ENCODE measurements at places on chromosomes 16 and 17.
A peak's percentile ranks its signal among the peaks of the same experiment; 100 is the strongest.

DNA sequence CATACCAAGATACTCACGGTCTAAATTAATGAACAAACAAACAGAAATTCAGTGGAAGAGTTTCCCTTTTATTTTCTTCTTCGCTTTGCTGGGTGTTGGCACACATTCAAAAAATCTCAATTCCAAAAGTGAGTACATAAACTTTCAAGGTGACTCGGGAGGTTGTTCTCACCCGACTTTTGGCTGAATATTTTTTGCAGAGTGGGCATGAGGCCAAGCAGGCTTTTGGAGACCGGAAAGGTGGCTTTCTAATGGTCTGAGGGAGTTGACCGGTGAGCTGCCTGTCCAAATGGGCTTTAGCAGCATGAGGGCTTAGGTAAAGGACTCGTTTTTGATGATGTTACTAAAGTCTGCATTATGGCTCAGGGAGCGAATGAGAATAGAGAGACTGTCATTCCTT, 318.7 kb downstream of the CPPED1 start:
- no peak for DNase-seq

DNA sequence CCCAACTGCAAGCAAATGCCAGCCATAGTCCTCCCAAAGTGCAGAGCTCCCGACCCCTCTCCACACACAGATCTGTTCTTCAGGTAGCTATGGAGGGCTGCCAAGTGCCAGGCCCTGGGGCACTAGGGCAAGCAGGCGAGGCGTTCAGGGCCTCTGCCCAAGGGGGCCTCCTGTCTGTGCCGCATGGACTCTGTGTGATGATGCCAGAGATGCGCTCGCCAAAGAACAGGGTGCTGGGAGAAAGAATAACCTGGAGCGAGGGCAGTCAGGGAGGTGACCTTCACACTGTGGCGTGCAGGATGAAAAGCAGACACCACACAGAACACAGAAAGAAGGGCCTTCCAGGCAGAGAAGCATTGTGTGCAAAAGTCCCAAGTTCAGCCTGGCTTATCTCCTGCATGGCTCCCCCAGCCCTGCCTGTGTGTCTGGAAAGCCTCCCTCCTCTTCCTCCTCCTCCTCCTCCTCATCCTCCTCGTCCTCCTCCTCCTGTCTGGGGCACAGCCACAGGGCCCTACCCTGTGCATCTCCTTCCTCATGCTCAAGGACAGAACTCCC, 44.2 kb downstream of the PEMT start:
- no peak for DNase-seq

DNA sequence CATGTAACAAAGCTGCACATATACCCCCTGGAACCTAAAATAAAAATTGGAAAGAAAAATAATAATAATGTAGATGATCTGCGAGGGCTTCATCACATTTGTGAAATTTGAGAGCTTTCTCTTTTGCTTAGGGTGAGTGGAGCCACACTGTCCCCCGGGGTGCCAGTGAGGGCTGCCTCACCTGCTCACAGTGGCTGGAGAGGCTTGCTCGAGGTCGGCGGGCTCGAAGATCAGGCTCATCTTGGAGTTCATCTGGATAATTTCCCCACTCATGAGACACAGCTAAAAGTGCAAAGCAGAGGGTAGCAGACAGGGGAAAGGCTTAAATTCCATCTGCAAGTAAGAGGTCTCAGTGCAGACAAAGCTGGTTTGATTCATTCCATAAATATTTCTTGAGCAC, 123.8 kb downstream of the DNAH3 start:
- no peak for DNase-seq

- no peak for DNase-seq
Measured at GRCh38 chr16:83244057-83244456, 563.7 kb upstream of the HSBP1 start.

GRCh38 chr17:5553479-5553878, 30.8 kb downstream of the NLRP1 start:
- DNase-seq: no peak

- no peak for DNase-seq
Measured at GRCh38 chr17:77306790-77307478, 166.2 kb downstream of the SEC14L1 start.

DNA sequence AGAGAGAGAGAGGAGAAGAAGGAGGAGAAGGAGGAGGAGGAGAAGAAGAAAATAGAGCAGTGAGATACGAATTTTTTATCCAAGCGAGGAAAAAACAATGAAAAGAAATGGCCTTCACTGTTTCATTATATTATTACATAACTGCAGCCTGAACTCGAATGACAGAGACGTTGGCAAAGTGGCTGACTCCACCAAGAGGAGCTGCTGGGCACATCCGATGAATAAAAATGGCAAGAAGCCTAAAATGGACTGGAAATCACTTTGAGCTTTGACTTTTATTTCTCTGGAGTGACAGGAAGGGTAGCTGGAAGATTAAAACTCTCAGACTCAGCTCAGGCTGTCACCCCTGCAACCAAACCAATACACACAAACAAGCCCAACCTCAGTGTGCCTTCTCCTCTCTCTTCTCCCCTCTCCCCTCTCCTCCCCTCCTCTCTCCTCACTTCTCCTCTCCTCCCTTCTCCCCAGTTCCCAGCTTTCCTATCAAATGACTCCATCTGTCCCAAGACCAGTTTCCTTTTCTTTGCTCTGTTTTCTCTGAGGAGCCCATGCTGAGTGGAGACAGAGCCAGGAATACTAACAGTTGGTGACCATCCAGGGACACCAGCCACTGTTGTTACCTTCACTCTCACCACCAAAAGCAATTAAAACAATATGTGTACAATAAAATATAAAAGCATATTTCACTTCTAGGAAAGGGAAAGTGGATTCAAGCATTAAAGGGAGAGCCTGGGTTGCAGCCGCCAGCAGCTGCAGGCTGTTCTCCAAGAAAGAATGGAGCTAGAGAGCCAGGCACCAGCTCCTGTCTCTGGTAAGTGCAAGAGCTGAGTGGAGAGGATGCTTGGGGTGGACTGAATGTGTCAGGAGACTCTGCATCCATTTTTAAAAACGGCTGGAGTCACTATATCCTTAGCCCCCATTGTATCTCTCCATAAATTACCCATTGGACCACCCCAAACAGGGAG, 51.2 kb downstream of the SOX9 start:
- DNase-seq: no peak

GRCh38 chr16:28983644-28984043, 1.2 kb upstream of the LAT start:
- no peak for DNase-seq

- DNase-seq: no peak
Measured at GRCh38 chr16:52827456-52827855, 225.2 kb downstream of the CHD9NB start.

DNA sequence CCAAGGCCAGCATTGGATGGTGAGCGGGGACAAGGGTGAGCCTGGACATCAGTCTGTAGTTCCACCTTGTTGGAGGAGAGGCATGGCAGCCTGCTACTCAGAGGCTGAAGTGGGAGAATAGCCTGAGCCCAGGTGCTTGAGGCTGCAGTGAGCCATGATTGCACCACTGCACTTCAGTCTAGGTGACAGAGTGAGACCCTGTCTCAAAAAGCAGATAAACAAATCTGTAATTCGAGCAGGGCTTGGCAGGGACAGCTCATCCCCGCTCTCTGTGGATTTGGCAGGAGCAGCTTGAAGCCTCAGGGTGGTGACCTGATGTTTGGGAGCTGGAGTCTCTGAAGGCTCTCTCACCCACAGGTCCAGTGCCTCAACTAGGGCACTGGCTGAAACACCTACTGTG, 38.6 kb upstream of the ZCCHC14 start:
- no peak for DNase-seq

- DNase-seq: no peak
Measured at GRCh38 chr16:85386467-85387170, 226.5 kb upstream of the GSE1 start.

DNA sequence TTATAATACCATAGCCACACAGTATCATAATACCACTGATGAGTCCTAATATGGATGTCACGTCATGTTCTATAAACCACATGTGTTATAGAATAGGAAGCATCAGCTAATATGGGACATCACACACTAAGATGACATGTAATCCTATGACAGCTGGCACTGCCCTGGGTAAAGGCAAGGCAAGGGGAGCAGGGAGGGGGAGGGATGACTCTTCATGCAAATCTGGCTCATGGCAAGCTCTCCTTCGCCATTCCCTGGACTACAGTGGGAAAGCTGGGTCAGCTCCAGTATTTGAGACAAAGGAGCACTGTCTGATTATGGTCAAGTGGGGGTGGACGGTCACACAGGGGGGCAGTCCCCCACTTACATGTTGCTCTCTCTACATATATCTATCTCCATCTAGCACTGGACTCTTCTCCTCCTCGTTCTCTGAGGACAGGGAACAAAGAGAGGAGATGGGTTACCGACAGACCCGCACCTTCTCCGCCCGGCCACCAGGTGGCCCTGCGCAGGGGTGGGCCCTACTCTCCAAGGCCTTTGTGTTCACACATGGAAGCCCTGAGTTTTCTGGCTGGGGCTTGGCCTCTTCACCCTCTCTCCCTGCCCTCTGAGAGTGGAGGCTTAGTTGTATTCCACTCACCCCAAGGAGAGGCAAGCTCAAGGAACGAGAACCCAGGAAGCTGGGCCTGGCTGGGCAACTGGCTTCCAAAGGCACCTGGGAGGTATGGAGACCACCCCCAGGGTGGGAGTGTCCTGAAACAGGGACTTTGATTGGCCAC, 23.4 kb upstream of the MPO start:
- peak; percentile 72 for DNase-seq

GRCh38 chr17:10738521-10739258, 8.9 kb upstream of the TMEM220 start:
- DNase-seq: no peak

GRCh38 chr17:38926293-38927070, 1.1 kb downstream of the LASP1NB start:
- DNase-seq: peak; percentile 99

DNA sequence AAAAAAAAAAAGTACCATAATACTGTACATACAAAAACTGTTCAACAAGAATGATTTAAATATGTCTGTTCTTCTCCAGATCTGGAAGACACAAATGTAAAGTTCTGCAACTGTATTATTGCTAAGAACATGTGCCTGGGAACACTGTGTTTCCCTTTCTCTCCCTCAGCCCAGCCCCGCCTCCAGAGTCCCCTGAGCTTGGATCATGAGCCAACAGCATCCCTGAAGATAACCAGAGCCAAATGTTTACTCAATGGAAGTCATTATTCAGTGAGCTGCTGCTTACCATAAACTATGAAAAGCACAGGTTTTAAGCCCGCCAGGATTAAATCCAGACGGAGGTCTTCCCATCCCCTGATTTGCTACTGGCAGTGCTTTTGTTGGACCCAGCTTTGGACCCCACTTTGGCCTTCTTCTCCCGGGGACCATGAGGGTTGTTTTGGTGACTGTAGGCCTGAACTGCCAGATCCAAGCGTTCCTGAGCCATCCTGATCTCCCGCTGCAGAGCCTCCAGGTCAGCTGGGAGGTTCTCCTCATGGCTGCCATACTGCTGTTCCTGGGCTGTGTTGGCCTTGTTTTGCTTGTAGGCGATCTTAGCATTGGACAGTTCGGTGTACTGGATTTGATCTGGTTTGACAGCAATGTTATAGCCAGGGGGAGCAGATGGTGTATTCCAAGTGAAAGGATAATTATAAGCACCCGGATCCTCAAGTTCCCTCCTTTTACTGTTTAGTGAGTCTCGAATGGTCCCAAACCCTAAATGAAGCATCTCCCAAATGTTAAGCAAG, 25.6 kb downstream of the GJC1 start:
- DNase-seq: no peak

GRCh38 chr16:84291226-84291625, 3.5 kb upstream of the WFDC1 start:
- DNase-seq: no peak

- DNase-seq: peak; percentile 75
Measured at GRCh38 chr17:77400445-77400870, 259.7 kb downstream of the SEC14L1 start.

- DNase-seq: peak; percentile 58
Measured at GRCh38 chr17:44222112-44222869, 2.8 kb upstream of the UBTF start.

- DNase-seq: no peak
Measured at GRCh38 chr17:15278380-15278779, 13.3 kb upstream of the PMP22 start.

GRCh38 chr17:48351911-48352332, 78.1 kb downstream of the SKAP1 start:
- peak; percentile 54 for DNase-seq

- no peak for DNase-seq
Measured at GRCh38 chr17:7139400-7139799, 24.8 kb upstream of the ASGR2 start.

- no peak for DNase-seq
Measured at GRCh38 chr16:72727565-72727964, 320.4 kb downstream of the ZFHX3 start.

GRCh38 chr17:34567691-34568465, 11.5 kb upstream of the TMEM132E start:
- no peak for DNase-seq

- DNase-seq: no peak
Measured at GRCh38 chr17:82662711-82663261, 14.5 kb upstream of the WDR45B start.

- DNase-seq: no peak
Measured at GRCh38 chr17:39702901-39703893, 3.3 kb downstream of the ERBB2 start.

DNA sequence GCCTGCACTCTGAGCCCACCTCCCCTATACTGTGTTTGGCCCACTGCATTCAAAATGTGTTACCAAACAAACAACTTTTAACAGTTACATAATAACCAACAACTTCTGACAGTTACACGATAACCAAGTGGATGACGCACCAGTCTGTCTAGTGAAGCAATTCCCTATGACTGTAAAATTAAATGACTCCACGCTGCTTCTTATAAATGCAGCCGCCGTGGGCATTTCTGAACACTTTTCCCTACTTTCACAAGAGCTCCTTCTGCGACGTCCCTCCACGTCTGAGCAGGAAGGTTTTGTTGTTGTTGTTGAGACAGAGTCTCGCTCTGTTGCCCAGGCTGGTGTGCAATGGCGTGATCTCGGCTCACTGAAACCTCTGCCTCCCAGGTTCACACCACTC, 27.6 kb downstream of the ZNF276 start:
- DNase-seq: no peak

GRCh38 chr16:87762071-87762571, 3.7 kb downstream of the KLHDC4 start:
- no peak for DNase-seq

DNA sequence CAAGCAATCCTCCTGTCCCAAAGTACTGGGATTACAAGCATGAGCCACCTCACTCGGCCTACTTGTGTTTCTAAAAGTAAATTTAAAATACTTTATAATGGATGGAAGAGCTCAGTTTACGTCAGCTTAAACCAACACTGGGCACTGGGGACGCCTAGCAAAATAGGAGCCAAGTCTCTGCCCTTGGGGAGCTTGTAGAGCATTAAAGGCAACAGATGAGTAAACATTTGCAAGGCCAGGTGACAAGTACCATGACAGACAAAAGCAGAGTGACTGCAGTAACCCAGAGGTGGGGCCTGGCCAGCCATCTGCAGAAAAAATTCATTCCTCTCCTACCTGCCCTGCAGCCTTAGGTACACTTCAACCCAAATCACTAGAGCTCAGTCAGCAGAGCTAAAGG, 12.1 kb upstream of the NLK start:
- DNase-seq: no peak
